ENCODE measurements at places on chromosomes 5 and 9. TPM values are rescaled to one million over a fixed set of nuclear protein-coding genes. Genes with fewer than 3 reads are reported as not detected.

DNA sequence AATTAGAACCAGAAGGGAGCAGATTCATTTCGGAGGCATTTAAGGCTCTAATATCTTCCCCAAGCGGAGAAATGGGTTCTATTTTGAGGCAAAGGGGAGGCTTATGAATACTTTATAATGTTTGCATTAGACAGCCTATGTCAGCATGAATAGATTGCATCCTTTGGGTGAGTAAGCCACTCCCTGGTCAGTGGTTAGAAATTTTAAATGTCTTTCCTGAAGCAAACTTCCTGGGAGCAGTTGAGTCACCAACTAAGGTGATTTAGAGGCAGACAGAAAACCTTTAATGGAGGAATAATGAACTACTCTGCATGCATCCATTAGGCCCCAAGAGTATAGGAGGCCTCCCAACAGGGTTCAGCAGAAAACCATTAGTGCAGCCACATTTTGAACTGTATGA, 204.9 kb downstream of the ELAVL2 start:
- DNase-seq, result no peak

- DNase-seq, result no peak
Observed at GRCh38 chr5:175740014-175740413, 82.1 kb downstream of the HRH2 start.

DNA sequence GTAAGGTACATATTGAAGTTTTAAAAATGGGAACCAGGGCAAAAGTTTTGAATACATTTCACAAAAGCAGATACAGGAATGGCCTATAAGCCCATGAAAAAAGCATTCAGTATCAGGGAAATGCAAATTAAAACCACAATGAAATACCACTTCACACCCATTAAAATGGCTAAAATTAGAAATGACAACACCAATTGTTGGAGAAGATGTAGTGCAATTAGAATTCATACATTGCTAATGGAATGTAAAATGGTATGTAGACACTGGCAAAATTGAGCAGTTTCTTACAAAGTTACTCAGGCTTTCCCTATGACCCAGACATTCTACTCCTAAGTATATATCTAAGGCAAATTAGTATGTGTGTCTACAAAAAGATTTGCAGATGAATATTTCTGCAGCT, 34.2 kb downstream of the CDC14B start:
- no peak for DNase-seq

DNA sequence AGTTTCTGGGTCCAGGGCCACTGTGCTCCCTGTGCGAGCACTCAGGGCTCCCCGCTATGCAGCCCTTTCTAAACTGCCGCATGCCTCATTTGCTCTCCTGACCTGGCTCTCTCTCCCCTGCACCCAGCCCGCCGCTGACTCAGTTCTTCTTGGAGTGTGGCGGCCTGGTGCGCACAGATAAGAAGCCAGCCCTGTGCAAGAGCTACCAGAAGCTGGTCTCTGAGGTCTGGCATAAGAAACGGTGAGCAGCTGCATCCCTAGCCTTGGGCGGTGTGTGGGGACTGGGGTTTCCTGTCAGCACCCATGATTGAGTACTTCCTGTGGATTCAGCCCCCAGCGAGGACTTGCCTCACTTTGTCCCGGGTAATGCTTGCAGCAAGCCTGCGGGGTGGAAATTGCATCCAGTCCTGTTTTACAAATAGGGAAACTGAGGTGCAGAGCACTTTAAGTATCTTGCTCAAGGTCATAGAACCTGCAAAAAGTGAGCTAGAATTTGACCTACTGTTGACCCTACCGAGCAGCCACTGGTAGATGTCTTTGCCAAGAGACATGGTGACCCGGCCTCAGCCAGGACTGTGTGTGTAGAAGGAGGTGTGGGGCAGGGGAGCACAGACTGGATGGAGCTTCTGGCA, 27.9 kb downstream of the USP20 start:
- no peak for DNase-seq

The CTXN3 gene
- not detected for total RNA-seq

DNA sequence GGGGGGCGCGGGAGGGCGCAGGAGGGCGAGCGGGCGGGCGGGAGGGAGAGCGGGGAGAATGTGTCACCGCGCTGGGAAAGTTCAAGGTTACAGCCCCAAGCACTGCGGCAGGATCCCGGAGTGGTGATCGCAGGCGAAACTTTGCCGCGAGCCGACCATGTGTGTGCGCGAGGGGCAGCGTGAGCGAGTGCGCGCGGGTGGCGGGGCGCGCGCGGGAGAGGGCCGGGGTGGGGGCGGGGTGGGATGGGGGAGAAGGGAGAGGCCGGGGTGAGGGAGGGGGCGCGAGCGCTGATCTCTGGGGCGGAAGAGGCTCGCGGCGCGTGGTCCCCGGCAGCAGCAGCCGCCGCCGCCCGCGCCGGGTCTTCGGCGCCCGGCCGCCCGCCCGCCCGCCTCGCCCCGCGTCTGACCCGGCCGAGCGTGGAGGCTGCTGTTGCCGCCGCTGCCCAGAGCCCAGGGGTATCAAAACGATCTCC, at the start of gene NFIB:
NFIB (minus strand) TSS at position 191 of the 473 bp plus-strand sequence. CDS start 630 bp downstream, outside the sequence.
- DNase-seq, result no peak

The ACTBL2 gene
- total RNA-seq, result not detected

DNA sequence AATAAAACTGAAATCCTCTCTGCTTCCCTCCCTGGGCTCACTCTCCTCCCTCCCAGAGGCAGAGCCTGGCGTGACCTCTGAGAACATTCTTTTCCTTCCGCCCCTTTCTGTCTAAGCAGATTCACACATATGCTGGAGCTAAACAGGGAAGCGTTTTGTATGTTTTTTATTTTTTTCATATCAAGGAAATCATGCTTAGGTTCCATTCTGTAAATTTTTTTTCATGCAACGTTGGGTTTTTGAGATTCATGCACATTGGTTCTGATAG, 20.2 kb upstream of the BARHL1 start:
- DNase-seq, result no peak

DNA sequence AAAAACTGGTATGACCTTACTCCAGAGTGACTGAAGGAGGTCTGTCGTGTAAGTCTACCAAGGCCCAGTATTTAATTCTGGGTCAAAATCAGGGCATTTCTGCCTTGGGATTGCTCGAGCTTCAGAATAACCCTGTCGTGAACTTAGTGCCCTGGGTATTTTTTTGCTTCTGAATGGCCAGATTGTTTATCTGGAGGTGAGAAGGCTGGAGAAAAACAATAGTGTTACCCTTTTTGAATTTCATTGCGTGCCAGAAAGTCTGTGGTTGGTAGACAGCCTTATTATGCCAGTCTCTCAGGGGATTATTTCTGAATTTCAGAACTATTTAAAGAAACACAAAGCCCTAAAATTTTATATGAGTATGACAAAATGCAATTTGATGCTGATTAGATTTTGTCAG, 323.4 kb downstream of the CSNK1G3 start:
- no peak for DNase-seq

The IFNE gene
- not detected for total RNA-seq

GRCh38 chr5:39169081-39169480, 50.3 kb downstream of the FYB1 start:
- DNase-seq, result peak; percentile 34

- peak; percentile 84 for DNase-seq
Observed at GRCh38 chr9:93678199-93679019, 102.0 kb downstream of the PHF2 start.

DNA sequence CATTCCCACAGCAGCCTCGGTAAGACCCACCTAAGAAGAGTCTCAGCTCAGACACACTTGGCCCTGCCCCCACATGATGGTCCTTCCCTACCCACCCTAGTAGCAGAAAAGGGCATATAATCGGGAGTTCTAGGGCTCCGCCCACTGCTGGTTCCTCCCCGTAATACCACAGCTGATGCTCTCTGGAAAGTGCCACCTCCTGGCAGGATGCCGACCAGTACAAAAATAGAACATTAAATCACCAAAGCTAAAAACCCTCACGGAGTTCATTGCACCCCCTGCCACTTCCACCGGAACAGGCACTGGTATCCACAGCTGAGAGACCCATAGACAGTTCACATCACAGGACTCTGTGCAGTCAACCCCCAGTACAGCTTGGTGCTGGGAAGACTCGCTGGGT, 271.3 kb downstream of the KIAA0825 start:
- DNase-seq, result no peak

The PCDHA7 gene
- 0.42 TPM for total RNA-seq

DNA sequence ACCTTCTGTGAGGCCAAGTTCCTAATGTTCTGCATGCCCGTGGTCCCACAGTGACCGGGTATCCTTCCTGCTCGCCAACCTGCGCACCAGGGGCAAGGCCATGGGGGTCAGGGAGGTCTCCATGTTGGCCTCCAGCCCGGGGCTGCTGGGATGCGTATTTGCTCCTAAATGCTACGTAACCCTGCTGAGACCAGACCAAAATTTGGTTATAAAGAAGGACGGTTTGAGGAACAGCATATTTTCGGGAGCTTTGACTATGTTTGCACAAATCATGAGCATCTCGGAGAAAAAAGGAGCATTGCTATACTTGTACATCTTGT, 35.7 kb upstream of the CLK4 start:
- no peak for DNase-seq

The NEURL1B gene
- 74.7 TPM for total RNA-seq

The C9orf153 gene
- 0.46 TPM for total RNA-seq
